A549 (cell line): ENCODE measurements at places on chromosomes 13 and 19. TPM values are rescaled to one million over a fixed set of nuclear protein-coding genes. Genes with fewer than 3 reads are reported as not detected.
A peak's percentile ranks its signal among the peaks of the same experiment; 100 is the strongest.

GRCh38 chr19:40567040-40567749 lies 9.5 kb upstream of the SHKBP1 start:
- DNase-seq = peak; percentile 48

The CGB2 gene
- not detected in 3 replicates for polyA plus RNA-seq

DNA sequence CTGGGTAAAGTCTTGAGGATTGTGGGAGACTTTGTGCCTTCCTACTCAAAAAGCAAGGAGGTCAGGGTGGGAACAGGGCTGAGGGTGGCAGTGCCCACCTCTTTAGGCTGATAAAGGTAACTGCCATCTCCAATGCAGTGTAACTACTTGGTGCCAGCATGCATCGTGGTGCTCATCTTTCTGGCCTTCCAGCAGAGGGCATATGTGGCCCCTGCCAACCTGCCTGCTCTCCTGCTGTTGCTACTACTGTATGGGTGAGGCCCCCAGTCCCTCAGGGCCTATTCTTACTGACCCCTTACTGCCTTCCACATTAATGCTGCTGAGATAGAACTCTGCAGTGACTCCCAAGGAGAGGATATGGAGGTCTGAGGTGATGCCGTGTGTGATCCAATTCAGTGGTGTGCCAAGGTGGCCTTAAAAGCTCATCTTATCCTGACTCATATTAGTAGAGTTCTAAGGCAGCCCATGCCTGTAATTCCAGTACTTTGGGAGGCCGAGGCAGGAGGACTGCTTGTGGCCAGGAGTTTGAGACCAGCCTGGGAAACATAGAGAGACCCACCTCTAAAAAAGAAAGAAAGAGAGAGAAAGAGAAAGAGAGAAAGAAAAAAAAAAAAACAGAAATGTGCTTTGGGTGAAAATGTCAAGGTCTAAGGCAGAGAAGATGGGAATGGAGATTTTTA lies 9.7 kb upstream of the ARHGAP45 start:
- no peak for DNase-seq

DNA sequence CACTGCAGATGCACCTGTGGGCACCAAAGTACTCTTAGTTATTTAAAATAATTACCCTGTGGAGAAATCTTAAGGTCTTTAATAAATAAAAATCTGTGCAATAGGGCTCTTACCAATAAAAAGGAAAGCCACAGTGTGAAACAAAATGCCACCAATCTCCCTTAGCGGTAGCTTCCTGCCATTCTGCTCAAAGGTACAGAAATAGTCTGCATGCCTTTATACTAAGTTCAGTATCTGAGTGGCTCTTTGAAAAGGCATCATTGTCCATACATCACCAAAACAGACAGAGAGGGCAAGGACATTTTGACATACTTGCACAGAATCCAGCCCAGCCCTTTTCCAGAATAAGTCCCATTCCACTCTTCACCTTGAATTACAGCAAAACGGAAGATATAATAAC lies 161.0 kb downstream of the KLF12 start:
- no peak for DNase-seq
